CD4-positive, alpha-beta T cell treated with Interleukin-17A for 1 hour (primary cell): ENCODE measurements at places on chromosomes 13 and 19.

- no peak for DNase-seq
Observed at GRCh38 chr13:113905018-113905417, 41.1 kb upstream of the GAS6 start.

DNA sequence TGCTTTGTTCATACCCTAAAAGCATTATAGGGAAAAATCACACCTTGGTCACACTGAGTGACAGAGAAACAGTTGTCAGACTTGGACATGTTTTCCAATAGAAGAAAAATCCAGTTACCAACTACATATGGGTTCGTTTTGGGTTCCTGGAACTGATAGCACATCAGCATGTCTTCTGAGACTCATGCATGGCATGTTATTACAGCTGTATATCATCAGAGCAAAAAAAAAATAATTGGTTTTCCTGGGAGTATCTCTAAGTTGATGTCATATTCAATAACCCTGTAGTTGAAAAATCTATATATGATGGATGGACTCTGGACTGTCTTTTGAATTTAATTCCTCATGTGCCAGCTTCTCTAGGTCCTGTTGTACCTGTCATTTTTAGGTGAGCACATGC is 211.6 kb downstream of the DNAJC15 start:
- no peak for DNase-seq

GRCh38 chr13:79287939-79288795 is 117.9 kb downstream of the RBM26 start:
- no peak for DNase-seq

- DNase-seq: no peak
Observed at GRCh38 chr13:112959701-112960542, 9.1 kb upstream of the MCF2L start.

- no peak for DNase-seq
Observed at GRCh38 chr13:49326222-49326917, 78.6 kb downstream of the CDADC1 start.

- no peak for DNase-seq
Observed at GRCh38 chr19:40279761-40280607, 5.2 kb downstream of the AKT2 start.

DNA sequence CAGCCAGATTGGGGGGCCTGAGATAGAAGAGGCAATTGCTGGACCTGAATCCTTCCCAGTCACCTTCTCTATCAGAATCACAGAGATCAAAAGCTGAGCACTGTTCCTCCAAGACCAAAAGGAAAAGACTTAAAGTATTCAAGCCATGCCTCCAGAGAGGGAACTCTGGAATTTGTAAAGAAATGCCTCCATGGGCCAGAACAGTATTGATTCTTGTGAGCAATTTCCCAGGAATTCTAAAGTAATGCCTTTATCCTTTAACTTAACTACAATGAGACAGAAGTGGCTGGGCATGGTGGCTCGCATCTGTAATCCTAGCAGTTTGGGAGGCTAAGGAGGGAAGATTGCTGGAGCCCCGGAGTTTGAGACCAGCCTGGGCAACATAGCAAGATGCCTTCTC is 148.8 kb downstream of the FLT1 start:
- DNase-seq: no peak

DNA sequence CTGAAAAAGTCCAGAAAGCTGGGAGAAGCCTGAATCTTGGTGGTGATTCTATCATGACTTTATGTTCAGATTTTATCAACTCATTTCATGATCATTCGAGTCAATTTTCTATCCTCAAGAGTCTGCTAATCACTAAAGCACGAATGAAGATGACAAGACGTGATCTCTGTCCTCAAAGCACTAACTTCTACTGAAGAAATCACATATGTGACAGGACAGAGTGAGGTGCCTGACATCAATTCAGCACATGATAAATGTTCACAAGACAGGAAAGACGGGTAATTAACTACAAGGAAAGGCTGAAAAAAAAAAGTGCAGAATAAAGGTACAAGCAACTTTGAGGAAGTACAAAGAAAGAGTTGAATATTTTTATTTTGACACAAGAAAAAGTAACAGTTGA is 487.1 kb downstream of the EFNB2 start:
- no peak for DNase-seq

GRCh38 chr19:22610121-22610520 is 24.0 kb upstream of the ZNF492 start:
- DNase-seq: no peak

DNA sequence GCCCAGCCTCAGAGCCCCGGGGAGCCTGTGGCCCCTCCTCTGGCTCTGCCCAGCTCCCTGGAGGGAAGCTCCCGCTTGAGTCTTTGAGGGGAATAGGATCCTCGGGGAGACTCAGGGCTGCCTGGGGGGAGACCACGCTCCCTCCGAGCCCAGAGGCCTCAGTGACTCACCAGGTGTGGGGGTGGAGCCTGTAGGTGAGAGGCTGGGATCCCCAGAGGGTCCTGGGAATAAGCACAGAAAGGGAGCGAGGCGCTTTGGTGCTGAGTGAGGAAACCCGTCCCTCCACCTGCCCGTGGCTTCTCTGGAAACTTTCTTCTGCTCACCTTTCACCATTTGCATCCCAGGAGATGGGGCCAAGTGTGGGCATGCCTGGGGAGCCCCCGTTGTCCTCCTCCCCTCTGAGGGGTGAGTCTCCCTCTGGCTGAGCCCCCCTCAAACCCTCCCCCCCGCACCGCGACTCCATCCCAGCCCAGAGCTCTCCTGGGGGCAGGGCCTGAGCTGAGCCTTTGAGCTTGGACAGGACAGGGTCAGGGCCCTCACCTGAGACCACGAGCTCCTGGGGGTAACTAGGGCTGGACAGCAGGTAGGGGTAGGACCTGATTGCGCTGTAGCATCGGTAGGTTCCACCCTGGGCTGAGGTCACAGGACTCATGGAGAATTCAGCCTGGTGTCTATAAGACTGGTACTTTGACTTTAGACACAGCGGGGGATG is 2.7 kb downstream of the LILRB5 start:
- no peak for DNase-seq

DNA sequence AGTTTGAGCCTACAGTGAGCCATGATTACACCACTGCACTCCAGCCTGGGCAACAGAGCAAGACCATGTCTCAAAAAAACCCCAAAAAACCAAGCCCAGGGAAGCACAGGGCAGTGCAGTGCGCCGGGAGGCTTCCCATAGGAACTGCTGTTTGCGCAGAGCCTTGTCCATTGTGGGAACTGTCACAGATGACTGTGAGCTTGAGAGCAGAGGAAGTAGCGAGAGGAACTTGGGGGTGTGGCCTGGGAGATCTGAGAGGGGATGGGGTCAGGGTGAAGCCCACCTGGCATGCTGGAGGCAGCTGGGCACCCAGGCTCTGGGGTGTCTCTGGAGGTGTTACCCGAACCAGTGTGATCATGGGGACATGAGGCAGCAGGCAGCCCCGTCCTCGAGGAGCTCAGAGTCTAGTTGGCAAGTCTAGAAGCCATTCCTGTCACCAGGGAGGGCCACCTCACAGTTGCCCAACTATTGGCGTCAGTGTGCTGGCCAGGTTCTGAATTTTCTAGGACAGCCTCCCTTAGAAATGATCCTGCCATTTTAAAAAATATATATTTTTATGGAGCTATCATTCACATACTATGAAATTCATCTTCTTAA is 10.4 kb downstream of the KDM4B start:
- DNase-seq: no peak

DNA sequence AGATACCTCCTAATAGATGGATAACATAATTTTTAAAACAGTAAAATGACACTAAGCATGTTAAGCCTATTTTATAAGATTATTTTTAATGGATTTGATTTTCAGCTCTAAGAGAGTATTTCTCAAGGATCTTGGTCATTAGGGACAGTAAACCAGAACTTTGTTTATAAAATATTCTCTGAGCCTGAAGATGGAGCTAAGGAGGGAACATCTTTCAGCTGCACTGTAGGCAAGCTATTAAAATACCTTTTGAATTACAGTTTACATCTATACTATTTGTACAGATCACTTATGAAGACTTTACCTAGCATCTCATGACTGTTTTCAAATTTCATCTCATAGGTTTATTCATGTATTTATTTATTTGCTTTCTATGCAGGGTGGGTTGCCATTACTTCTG is 345.3 kb downstream of the MYO16 start:
- no peak for DNase-seq

GRCh38 chr13:67554286-67554685 is 324.1 kb upstream of the PCDH9 start:
- no peak for DNase-seq

GRCh38 chr13:77919246-77919920 is 752 bp upstream of the EDNRB start:
- DNase-seq: no peak

- DNase-seq: no peak
Observed at GRCh38 chr19:5137571-5138124, 168.7 kb downstream of the KDM4B start.

DNA sequence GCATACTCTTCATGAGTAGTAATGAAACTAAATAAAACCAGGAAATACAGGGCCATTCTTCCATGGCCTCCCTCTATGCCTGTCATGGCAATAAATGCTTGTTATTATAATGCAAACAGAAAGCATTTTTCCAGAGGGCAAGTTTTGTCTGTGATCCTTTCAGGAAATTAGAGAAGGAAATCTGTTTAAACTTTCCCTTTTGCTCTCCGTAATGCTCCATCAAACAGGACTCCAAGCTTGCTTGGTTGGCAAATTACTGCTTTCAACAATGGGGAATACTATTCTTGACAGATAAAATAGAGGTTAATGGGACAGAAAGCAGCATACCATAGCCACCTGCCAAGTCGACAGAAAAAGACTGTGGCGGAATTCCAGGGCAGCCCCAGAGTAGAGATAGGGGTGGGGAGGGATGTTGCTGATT is 252.5 kb downstream of the LHFPL6 start:
- DNase-seq: no peak

GRCh38 chr19:17576758-17577456 is 21.5 kb downstream of the COLGALT1 start:
- DNase-seq: no peak

DNA sequence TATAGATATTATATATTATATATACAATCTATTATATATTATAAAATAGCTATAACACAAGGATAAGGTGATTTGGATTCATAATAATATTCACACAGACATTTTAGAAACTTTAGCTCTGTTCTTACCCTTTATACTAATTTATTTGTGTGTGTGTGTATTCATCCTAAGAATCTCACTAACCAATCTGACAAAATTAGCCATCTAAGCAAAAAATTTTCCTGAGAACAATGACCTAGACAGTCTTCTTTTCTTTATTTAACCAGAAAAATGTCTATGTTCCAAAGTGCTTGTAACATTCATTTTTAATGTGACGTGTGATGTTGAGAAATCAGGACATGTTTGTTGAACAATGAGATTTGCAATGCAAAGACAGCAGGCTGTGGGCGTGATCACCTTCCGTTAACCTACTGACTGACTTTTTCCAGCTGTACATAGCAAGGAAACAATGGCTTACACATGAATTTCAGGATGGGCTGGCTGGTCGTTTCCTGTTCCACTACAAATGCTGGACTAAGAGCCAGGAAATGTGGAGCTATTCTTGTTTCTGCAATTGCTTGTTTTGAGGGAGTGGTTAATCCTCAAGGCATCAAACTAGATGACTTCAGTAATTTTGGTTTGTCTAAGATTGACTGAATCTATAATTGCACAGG is 634.6 kb upstream of the ARGLU1 start:
- DNase-seq: no peak

GRCh38 chr19:35782589-35782988 is 7.2 kb downstream of the ARHGAP33 start:
- DNase-seq: no peak

DNA sequence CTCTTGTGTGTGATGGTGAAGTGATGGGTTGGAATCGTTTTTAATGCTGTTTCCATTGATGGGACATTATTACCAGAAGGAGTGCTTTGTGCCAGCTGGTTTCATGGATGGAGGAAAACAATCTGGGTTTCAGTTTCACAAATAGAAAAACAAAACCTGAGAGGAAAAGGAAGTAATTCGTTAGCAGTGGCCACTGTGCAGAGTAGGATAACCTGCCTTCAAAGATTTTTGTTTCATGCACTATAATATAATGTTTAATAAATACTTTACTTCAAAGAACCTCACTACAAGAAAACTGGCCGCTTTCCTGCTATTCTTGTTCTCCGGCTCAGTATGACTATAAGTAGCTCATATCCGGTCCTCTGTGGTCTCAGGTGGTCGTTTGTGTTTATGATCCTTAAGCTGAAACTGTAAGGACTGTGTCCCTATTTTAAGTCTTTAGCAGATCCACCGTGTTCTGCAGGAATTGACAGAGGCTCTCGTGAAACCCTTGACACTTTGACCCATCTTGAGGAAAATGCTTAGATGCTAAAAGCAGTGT is 104.7 kb downstream of the GGACT start:
- no peak for DNase-seq

DNA sequence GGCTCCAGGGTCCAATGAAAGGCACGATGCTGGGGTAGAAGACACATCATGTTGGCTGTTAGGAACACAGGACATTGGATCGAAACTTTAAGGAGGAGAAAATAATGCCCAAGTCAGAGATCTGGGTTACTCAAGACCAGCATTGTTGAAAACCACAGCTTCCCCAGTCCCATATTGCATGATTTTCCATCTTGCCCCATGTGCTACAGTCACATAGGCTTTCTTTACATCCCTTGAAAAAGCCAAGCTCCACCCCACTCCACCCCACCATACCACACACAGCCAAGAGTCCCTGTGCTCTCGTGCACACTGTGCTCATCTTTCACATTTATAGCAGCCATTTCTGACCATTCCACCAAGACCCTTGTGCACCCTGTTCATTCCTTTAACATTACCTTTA is 636.2 kb downstream of the DIAPH3 start:
- DNase-seq: no peak

DNA sequence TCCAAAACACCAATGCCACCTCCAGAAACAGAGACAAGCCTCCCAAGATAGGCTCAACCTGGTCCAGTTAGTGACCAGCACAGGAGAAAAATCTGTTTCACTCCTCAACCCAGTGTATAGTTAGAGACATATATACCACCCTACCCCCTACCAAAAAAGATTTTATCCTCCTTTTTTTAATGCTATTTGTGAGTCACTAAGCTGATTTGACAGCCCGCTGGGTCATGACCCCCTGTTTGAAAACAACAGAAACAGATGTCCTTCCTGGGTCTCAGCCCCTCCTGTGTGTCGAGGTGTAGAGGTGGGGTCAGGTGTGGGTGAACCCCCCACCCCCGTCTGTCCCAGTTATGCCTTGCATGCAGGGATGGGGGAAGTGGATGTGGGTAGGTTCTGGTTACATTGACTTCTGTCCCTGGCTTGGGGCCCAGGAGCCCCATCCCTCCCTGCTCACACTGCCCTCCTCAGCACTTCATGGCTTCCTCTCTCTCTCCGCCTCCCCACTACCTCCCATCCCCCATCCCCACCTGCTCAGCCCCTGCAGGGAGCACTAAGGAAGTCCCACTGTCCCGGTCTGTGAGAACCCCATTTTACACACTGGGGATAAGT is 14.0 kb upstream of the TOMM40 start:
- DNase-seq: peak; percentile 3

DNA sequence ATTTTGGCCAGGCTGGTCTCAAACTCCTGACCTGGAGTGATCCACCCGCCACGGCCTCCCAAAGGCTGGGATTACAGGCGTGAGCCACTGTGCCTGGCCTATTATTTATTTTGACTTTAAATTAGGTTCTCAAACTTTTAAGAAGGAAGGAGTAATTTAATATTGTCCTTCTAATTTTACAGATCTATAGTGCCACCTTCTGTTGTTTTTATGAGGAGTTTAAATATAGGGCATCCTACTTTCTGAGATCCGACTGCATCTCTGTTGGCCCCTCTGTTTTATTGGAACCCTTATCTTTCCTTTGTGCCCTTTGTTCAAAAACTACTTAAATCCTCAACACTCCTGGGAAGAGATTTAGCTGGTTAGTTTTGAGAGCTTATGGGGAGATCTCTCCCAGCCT is 25.4 kb upstream of the ZMYM5 start:
- peak; percentile 29 for DNase-seq

GRCh38 chr19:37361994-37362393 is 8.9 kb upstream of the ZNF527 start:
- DNase-seq: no peak
